ENCODE measurements at places on chromosomes 4 and X.

DNA sequence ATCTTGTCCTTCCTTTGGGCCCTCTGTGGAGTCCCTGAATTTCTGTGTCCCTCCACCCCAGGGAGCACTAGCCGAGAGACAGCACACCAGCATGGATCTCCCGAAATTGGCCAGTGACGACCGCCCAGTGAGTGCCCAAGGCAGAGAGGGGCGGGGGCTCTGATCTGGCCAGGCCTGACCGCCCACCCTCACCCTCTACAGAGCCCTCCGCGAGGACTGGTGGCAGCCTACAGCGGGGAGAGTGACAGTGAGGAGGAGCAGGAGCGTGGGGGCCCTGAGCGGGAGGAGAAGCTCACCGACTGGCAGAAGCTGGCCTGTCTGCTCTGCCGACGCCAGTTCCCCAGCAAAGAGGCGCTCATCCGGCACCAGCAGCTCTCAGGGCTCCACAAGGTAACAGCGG is 8.4 kb upstream of the UBA1 start:
- DNase-seq, result no peak

DNA sequence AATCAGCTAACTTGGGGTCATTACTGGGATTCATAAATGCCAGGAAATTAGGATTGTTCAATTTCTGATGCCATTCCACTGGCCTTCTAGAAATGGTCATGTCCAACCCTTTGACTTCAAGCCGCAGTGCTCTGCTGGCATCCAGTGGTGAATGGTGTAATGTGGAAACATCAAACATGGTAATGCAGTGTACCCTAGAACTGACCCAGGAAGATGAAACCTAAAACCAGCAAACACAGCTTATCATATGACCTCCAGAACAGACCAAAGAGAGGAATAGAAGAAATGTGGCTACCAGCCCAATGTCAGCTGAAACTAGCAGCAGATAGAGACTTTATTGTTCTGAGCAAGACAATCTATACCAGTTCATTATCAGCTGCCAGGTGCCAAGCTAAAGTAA is 13.8 kb downstream of the CXCL13 start:
- DNase-seq, result no peak

GRCh38 chr4:100108869-100109268 is 81.4 kb downstream of the DDIT4L start:
- no peak for DNase-seq

DNA sequence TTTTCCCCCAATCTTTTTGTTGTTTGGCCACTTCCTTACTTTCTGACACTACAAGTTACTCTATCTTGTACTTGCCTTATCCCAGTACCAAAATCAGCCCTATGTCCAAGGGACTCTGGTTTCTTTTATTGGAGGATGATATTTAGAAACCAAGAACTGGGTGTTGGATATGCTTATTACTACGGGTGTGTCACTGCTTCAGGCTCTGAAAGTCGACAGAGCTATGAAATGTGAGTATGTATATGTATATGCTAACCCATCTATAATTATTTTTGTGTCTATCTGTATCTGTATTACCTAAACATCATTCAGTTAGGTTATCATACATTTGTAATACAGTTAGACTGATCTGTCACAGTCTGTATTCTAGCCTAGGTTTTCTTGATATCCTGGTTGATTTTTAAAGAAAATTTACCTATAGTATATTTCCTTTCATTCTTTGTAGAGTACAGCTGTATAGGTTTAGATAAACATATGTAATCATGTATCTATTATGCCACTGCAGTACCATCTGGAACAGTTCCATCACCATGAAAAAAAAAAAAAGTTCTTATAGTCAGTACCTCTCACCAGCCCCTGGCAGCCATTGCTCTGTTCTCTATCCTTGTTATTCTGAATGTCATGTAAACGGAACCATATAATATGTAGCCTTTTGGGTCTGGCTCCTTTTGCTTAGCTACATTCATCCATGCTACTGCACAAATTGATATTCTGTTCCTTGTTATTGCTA is 18.1 kb downstream of the SEC24B start:
- DNase-seq, result no peak

DNA sequence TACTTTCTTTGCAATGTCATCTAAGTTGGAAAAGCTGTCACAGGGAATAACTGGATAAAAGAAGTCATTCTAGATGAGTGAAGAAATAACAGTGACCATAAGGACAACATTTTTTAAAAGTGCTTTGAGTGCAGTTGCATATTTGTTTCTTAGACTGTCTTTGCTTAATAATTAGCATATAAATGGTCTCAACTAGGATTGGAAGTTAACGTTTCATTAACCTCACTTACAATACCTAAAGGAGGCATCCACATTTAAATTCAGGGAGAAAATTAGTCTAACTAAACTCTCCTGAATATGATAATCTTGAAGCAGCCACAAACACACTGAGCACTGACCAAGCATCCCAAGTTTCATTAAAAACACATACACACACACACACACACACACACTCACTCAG is 780.7 kb downstream of the PCDH18 start:
- no peak for DNase-seq

DNA sequence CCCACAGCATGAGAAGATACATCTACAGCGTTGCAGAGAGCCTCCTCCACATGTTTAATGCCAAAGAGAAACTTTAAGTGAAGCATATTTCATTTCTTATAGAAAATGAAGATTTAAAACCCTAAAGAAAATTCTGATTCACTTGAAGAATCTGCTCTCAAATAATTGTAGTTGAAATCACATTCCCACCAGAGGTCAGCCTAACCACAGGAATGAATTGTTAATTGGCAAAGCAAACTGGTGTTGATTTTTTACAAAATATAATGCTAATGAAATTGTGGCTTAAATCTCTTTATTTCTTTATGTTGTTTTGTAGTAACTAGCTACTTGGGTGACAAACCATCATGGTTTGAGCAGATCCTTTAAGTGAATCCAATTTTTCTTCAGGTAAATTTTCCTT is 31.1 kb upstream of the WDR17 start:
- DNase-seq, result no peak

GRCh38 chr4:98861100-98861884 is 67.6 kb downstream of the EIF4E start:
- no peak for DNase-seq

DNA sequence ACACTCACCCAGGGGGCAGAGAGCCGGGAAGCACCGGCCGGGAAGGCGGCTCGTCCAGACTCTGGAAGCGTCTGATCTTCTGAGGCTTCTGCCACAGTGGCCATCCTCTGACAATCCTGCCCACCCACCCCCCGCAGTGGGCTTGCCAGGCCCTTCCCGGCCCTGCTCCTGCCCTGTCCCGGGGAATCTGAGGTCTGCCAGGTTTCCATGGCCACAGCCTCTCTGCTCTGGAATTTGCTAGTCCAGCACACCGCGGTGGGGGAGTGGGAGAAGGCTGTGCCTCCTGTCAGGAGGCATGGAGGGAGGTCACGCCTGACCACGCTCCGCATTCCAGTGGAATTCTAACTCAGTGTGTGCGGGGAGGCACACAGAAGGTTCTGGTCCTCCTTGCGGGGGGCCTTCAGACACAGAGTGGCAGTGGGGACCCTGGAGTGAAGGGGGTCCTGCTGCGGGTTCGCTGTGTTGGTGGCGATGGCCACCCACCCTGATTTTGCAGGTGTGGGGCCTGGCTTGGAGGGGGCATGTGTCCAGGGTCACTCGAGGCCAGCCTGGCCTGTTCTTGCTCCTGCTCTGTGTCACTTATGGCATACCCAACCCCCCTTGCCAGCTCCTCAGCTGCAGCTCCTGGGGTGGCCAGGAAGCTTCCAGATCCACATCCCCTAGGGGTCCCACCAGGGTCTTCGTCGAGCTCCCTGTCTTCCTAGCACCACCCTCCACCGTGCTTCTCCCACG is 55.6 kb upstream of the ADRA2C start:
- no peak for DNase-seq

- no peak for DNase-seq
These were observed 11.3 kb downstream of the SNX12 start for GRCh38 chrX:71056867-71057266.

DNA sequence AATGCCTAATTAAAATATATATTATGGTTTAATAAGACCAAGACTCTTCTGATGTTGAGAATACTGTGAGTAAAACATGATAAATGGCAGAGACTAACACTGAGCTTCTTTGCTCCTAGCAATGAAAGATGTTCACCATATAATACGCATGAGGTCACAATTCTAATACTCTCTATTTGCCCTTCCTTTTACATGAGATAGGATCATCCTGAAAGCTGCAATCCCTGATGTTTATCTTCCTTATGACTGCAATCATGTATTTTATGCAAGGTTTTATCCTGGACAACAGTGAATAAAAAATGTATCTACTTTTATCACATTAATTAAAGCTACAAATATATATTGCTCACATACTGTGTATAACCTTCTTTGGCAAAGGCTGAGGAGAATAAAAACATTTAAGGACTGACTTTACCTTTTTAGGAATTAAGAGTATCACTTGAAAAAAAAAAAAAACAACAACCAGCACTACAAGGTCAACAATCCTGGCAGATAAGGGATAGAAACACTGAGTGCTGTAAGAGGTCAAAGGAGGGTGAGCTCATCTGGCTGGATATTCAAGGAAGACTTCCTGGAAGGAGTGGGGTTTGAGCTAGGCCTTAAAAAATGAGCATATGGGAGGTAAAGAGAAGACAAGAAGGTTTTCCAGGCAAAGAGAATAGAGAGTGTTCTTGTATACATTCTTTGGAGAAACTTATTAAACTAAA is 99.9 kb downstream of the AREG start:
- DNase-seq, result no peak

DNA sequence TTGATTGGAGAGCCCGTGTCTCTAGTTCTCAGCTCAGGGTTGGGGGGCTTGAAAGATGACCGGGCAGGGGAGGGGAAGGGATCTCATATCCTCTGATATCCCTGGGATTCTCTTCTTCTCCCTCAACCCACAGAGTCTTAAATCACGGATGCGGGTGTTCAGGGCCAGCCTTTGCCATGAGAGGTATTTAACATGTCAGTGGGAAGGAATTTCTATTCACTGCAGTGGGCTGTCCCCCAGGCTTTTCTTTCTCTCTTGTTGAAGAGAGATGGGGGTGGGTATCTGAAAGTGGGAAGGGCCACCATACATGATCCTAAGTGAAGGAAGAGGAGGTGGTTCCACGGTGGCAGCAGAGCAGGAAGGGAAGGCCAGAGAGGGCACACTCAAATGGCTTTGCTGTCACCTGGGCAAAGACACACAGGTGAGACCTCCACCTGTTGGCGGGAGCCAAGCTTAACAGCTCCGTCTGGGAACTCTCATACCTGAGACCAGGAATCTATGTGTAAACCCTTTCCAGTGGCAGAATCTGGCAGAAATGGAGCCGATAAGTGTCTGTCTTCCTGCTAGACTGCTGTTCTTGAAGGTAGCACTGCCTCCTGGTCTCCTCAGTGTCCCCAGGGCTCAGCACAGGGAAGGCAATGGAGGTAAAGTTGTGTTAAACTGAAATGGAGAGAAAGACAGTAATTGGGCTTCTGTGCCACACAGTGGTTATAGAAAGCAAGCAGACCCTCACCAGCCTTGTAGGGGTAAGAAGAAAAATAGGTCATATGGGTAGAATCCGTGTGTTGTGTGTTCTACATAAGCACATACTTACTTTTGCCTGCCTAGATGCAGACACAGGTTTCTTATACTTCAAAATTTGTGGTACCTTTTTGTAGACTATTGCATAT is 49.4 kb downstream of the RHOH start:
- DNase-seq, result no peak

DNA sequence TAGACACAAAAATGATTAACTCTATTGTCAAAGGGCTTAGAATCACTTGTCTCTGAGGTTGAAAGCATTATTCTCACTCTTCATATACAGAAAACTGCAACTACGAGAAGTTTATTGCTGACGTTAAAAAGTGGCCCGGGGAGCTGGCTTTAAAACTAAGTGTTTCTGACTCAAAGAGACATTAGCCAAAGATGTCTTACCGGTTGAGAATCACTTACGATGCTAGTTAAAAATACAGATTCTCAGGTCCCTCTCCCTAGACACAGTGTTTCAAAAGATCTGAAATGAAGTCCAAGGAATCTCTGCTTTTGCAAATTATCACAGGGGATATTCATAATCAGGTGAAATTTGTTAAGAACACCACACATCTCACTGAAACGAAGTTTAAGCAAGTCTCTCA is 1.2 kb downstream of the GNPDA2 start:
- peak; percentile 19 for DNase-seq

DNA sequence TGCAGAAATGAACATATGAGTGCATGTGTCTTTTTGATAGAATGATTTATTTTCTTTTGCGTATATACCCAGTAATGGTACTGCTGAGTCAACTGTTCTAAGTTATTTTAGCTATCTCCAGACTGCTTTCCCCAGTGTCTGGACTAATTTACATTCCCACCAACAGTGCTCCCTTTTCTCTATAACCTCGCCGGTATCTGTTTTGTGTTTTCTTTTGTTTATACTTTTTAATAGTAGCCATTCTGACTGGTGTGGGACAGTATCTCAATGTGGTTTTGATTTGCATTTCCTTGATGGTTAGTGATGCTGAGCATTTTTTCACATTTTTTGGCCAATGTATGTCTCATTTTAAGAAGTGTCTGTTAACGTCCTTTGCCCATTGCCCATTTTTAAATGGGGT is 218.6 kb upstream of the KCNIP4 start:
- no peak for DNase-seq

GRCh38 chr4:150436598-150437370 is 145.2 kb upstream of the MAB21L2 start:
- no peak for DNase-seq

DNA sequence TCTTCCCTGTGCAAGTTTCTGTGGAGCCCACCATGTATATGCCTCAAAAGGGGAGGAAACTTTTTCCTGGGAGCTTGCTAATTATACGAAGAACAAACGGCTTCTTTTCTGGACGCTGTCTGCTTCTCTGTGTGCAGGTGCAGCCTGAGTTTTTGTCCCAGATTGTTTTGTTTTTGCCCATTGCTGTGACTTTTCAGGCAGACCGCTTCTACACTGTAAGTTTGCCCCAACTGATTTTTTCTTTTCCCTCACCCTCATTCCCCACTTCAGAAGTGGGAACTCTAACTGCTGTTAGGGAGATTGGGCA is 51.9 kb downstream of the HMGB2 start:
- no peak for DNase-seq

GRCh38 chrX:54695816-54696487 is 102.1 kb downstream of the ITIH6 start:
- DNase-seq, result no peak

- DNase-seq, result no peak
These were observed 62.0 kb downstream of the ATP8A1 start for GRCh38 chr4:42594888-42595287.

- no peak for DNase-seq
These were observed 93.1 kb downstream of the PSAPL1 start for GRCh38 chr4:7341491-7342222.

DNA sequence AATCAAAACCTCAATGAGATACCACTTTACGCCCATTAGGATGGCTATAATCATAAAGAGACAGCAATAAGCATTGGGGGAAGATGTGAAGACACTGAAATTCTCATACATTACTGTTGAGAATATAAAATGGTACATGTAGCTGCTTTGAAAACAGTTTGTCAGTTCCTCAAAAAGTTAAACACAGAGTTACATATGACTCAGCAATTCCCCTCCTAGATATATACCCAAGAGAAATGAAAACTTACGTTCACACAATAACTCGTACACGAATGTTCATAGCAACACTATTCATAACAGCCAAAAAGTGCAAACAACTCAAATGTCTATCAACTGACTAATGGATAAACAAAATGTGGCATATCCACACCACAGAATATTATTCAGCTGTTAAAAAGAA is 36.6 kb downstream of the PHF8 start:
- DNase-seq, result no peak

GRCh38 chrX:132999209-132999608 is 40.8 kb upstream of the HS6ST2 start:
- no peak for DNase-seq
